Activated naive CD8-positive, alpha-beta T cell treated with anti-CD3 and anti-CD28 coated beads, Interleukin-2, amount 50 U/mL, for 16 hours (primary cell): ENCODE measurements at places on chromosomes 2 and 18.

DNA sequence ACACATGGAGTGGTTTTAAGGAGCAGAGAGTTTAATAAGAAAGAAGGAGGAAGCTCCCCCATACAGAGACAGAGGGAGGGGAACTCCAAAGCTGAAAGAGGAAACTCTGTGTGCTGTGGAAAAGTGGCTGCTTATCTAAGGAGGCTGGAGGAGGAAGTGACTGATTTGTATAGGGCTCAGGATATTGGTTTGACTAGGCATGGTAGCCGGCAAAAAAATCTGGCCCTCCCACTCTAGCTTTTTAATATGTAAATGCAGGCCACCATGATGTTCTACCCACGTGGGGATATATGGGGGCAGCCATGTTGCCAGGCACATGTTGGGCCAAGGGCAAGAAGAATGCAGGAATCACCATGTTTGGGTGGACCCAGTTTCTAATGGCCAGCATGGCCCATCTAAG is 64.3 kb downstream of the HNMT start:
- DNase-seq, result no peak

- DNase-seq, result no peak
Observed at GRCh38 chr2:198762441-198762840, 695.3 kb downstream of the SATB2 start.

GRCh38 chr2:56012221-56012765 is 88.7 kb upstream of the EFEMP1 start:
- DNase-seq, result no peak

GRCh38 chr2:60109744-60110143 is 443.7 kb downstream of the BCL11A start:
- no peak for DNase-seq

GRCh38 chr18:79639072-79639829 is 40.4 kb upstream of the CTDP1 start:
- no peak for DNase-seq

DNA sequence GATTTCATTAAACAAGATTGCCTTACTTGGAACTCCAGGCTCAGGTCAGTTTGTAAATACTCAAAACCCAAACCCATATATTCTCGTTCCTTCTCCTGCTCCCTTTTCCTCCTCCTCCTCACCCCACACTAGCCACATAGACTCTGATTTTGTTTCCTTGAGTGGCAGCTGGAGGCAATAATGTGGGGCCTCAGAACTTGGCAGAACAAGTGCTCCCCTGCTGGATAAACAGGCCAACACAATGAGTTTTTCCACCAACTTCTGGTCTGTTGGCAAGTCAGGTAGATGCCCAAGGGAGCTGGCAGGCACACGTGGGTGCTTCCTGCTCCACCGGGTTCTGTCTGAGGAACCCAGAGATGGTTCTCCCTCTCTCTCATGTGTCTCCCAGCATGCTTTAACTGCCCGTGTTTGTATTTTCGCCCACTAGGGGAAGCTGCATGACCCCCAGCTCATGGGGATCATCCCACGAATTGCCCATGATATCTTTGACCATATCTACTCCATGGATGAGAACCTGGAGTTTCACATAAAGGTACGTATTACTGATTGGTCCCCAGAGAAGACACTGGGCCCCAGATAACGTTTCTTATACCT is 61.9 kb downstream of the KIF5C start:
- DNase-seq, result no peak

GRCh38 chr2:38653715-38654527 is 12.0 kb upstream of the GALM start:
- DNase-seq, result peak; percentile 41

DNA sequence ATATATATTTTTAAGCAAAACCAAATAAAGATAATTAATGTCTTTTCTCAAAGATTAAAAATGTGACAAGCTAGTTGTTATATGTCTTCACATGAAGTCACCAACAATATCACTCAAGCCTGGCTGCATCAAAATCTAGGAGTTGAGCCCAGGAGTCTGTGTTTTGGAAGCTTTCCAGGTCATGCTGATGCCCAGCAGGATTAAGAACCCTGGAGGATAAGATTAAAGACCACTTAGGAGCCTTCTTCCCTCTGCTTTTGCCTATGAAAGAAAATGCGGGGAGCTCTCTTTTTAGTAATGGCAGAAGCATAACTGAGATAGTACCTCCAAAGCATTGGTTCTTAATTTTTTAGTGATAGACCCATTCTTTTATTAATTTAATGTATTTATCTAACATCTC is 157.4 kb downstream of the ASXL3 start:
- no peak for DNase-seq

DNA sequence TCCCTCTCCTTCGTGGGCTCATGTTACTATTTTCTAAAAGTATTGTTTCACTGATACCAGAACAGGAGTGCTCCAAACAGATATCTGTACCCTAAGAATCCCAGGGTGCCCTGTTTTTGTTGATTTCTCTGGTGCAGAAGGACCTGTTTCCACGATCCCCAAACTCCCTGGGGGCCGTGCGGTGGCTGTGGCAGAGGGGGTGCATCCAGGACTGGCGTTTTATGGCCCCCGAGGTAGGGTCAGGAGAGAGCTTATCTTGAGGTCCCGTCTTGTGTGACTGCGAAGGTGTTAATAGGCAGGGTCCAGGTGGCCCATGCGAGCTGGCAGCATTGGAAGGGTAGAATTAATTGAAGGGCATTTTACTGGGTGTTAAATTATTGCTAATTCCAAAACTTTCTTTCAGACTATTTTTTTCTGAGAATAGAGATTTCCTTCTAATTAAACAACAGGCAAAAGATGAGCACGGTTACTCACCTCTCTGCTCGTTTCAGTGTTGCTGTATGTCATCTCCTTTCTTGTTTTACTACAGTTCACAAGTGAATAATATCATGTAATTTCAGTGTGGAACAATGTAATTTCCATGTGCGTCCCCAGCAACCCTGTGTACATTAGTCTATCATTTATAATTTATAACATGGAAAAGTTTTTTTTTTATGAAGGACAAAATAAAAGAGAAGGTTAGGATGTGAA is 8.2 kb downstream of the TWIST2 start:
- DNase-seq, result no peak

DNA sequence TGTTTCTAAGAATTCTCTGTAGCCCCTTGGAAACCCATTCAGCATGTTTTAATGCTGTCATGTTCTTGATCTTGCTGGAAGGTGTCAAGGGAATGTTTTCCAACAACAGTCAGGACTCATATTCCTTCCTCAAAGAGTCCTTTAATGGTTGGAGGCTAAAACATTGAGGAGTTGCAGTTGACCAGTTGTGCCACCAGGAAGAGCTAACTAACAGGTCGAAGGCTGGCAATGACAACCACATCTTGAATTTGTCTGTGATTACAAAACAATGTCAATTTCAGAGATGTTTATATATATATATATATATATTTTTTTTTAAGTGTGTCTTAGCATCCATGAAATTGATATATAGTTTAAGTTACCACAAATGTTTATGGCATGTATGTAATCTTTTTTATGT is 151.5 kb downstream of the INO80D start:
- DNase-seq, result no peak

GRCh38 chr18:54675076-54675475 is 84.0 kb downstream of the DYNAP start:
- no peak for DNase-seq

DNA sequence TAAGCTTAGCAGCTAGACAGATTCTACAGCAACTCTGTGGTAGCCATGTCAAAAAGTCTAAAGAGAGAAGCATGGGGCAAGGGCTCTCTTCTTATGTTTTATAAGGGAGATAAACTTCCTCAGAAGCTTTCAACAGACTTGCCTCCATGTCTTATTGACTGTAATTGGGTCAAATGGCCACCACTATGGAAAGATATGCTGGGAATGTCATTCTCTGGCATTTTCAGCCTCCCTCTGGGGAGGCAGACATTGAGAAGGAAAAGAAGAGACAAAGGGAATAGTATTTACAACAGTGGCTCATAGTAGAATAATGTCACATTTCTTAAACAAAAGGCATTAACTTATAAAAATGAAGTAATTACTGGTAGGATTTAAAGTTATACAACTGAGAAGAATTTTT is 1964.5 kb upstream of the PIK3C3 start:
- DNase-seq, result no peak

GRCh38 chr2:29024882-29025430 is 43.9 kb downstream of the TOGARAM2 start:
- no peak for DNase-seq

- DNase-seq, result no peak
Observed at GRCh38 chr2:8370258-8370802, 311.5 kb upstream of the ID2 start.

GRCh38 chr18:56337507-56337906 is 300.9 kb downstream of the TXNL1 start:
- no peak for DNase-seq

DNA sequence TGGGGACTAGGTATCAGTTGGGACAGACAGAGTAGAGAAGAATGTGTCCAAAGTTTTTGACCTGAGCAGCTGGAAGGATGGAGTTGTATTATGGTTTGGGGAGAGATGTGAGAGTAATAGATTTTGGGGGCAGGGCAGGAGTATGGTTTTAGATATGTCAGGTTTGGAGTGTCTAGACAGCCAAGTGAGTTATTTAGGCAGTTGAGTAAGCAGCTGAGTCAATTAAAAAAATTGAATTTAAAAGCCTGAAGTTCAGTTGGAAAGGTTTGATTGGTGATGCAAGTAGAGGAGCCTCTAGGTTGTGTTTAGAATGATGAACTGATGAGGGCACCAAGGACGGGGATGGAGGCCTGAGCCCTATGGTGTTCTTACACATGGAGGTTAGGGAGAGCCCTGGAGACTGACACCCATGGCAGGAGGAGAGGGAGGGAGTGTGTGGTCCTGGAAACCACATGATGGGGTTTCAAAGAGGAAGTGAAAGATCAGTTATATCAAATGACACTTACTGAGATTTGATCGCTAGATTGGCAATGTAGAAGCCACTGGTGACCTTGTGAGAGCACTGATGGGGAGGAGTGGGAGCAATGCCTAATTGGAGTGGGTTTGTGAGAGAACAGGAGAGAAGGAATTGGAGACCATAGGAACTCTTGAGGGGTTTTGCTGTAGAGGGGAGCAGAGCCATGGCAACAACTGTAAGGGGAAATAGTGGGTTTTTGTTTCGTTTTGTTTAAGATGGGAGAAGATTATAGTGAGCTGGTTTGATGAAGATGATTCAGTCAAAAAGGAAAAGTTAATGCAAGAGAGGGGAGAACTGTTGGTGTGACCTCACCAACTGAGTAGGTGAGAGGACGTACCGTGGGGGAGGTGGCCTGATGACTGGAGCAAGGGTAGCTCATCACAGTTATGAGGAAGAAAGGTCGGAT is 10.3 kb downstream of the ITGA6 start:
- DNase-seq, result peak; percentile 34

DNA sequence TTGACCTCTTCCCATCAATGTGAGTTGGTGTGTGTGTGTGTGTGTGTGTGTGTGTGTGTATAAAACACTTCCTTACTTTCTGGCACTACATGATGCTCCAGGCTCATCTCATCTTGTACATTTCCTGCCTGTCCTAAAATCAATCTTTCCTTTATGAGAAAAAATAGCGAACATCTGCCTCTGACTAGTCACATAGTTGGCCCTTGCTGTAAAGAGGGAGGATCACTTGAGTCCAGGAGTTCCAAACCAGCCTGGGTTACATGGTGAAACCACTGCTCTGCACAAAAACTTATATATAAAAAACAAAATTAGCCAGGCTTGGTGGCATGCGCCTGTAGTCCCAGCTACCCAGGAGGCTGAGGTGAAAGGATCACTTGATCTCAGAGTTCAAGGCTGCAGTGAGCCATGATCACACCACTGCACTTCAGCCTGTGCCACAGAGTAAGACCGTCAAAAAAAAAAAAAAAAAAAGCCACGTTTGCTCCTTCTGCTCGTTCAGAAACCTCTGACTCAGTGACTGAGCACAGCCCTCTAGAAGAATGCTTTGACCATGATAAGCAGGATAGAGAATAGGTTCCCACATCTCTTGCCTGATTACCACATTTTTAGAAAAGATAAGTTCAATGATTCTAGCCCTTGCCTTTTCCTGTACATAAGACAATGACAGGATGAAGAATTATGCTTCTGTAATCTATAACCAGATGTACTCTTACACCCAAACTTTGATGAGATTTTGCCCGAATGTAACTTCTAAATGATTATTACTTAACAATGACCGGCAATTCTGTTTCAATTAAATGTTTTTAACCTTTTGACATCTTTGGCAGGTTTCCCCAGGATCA is 45.2 kb upstream of the ST3GAL5 start:
- DNase-seq, result no peak

GRCh38 chr2:70474256-70474848 is 79.3 kb downstream of the TGFA start:
- no peak for DNase-seq

GRCh38 chr2:188978291-188979081 is 4.3 kb downstream of the COL3A1 start:
- DNase-seq, result no peak

DNA sequence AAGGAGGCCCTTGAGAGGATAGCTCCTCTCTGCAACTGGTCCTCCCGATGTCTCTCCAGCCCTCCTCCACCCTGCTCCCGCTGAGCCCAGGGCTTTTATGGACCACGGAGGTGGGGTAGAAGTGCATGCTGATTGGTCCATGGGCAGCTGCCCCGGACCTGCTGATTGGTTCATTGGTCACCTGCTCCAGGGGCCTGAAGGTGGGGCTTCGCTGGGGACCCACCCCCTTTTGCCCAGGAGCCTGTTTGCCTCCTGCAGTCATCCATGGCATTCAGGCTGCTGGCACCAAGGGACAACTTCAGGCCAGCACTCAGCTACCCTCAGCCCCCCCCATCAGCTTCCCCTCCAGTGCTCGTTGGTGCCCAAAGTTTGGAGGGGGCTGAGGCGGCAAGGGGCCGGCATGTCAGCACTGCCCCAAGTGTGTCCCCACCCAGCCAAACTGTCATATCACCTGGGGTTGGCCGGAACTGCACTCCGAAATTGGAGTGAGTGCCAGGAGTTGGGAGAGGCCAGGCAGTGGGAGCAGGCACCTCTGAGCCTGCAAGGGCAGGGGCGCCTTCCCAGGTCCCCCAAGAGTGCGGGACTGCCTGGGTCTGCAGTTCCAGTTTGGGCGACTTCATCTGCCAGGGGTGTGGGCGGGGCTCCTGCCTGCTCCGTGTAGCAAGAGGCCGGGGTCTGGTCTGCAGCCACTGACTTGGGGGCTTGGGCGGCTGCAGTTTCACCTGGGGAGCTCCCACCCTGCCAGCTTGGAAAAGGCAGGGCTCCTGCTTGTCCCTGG is 288.9 kb downstream of the RDH14 start:
- DNase-seq, result no peak

DNA sequence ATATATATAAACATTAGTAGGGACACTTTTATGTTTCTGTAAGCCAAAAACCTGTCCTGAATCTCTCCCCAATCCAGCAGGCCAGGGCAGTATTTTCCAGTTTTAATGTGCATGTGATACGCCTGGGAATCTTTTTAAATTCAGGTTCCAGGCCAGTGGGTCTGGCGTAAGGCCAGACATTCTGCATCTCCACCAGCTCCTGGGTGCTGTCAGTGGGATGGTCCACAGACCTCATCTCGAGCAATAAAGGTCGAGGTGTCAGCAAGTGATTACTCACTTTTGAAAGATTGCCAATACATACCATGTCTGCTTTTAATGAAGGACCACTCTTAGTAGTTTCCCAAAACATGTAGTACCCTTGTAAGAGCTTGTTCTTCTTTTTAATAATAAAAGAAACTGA is 189.9 kb upstream of the SH3BP4 start:
- no peak for DNase-seq
